ENCODE measurements at places on chromosomes 3 and 15. TPM values are rescaled to one million over a fixed set of nuclear protein-coding genes. Genes with fewer than 3 reads are reported as not detected.

B3GALNT1 gene
- total RNA-seq: 5.4 TPM

GRCh38 chr3:191303596-191303995, 25.6 kb upstream of the CCDC50 start:
- no peak for DNase-seq
- H3K4me3 ChIP-seq: no peak overlapping the region
- H3K27me3 ChIP-seq: no peaks in the 10 kb centered on the region

DNA sequence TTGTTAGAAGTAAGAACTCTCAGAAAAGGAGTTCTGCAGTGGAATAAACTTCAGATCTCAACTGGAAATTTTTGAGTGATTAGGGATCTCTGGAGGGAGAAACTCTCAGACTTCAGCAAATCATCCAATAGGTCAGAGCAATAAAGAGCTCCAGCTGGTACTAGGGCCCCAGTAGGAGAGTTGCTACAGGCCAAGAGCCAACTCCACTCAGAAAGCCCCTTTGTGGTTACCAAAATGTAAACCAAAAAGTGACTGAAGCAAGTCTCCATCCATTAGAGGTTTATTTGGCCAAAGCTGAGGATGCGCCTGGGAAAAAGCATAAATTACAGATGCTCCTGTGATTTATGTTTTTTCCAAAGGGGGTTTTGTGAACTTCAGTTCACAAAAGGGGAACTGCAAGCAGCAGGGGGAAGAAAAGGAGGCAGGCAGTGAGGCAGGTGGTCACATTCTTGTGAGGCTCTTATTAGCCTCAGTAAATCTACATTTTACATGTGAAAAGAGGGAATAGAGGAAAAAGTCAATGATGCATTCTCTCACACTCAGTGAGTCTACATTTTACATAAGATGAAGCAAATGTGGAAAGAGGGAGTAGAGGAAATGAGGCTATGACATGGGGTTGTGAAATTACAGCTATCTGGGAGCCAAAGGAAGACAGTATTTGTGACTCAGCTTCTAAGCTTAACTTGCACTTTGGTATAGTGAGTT, 92.4 kb upstream of the DAZL start:
- no peaks in the 10 kb centered on the region for H3K27me3 ChIP-seq
- no peak overlapping the region for H3K4me3 ChIP-seq
- no peak for DNase-seq
- H3K27ac ChIP-seq: no peak overlapping the region
- no peaks in the 10 kb centered on the region for H3K4me1 ChIP-seq

DNA sequence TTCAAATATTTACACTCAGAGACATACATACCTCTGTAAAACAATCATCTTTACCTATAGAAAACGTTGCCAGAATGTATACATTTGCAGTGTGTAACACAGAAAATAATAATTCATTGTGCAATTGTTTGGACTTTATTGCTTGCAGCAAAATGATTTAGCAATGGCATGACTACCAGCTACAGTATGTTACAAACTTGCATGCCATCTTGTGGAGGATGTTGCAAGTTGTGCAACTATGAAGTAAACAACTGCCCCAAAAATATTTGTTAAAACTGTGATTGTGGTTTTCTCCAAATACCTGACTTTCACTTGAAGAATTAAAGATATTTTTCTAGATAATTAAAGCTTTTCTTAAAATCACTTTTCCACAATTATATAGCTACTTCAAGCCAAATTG, 27.1 kb upstream of the C3orf49 start:
- H3K4me3 ChIP-seq: no peak overlapping the region
- H3K27me3 ChIP-seq: no peaks in the 10 kb centered on the region
- H3K36me3 ChIP-seq: no peaks in the 10 kb centered on the region
- no peak for DNase-seq

DNA sequence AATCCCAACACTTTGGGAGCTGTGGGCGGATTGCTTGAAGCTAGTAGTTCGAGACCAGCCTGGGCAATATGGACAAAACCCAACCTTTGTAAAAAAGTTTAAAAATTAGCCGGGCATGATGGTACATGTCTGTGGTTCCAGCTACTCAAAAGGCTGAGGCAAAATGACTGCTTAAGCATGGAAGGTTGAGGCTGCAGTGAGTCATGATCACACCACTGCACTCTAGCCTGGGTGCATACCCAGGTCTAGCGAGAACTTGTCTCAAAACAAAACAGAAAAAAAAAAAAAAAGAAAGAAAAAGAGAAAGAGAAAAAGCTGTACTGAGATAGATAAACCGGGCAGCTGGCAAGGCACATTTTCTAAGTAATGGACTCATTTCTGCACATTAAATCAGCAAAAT, 10.6 kb downstream of the ARPP19 start:
- no peaks in the 10 kb centered on the region for H3K36me3 ChIP-seq
- H3K27ac ChIP-seq: no peak overlapping the region
- H3K27me3 ChIP-seq: no peaks in the 10 kb centered on the region
- no peak overlapping the region for H3K4me3 ChIP-seq
- H3K4me1 ChIP-seq: peaks cover 10% of the 10 kb centered on the region

SACM1L gene
- total RNA-seq: 15.4 TPM

DNA sequence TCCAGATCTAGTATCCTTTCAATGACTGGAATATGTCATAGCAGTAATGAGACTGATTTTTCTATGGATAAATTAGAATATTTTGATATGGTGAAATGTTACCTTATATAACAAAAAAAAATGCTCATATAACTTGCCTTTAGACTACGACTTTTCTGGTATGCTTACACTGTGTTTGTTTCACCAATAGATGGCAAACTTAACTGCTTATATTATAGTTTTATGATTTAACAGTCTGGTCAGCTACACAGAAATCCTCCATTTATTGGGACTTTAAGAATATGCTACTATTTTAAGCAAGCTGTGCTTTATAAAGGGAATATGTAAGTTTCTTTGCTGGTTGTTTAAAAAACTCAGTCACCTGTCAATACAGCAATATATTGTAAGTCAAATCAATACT, 205.6 kb downstream of the VGLL3 start:
- no peak overlapping the region for H3K4me3 ChIP-seq
- H3K36me3 ChIP-seq: no peaks in the 10 kb centered on the region
- no peaks in the 10 kb centered on the region for H3K27me3 ChIP-seq
- DNase-seq: no peak
- no peak overlapping the region for H3K27ac ChIP-seq

DNA sequence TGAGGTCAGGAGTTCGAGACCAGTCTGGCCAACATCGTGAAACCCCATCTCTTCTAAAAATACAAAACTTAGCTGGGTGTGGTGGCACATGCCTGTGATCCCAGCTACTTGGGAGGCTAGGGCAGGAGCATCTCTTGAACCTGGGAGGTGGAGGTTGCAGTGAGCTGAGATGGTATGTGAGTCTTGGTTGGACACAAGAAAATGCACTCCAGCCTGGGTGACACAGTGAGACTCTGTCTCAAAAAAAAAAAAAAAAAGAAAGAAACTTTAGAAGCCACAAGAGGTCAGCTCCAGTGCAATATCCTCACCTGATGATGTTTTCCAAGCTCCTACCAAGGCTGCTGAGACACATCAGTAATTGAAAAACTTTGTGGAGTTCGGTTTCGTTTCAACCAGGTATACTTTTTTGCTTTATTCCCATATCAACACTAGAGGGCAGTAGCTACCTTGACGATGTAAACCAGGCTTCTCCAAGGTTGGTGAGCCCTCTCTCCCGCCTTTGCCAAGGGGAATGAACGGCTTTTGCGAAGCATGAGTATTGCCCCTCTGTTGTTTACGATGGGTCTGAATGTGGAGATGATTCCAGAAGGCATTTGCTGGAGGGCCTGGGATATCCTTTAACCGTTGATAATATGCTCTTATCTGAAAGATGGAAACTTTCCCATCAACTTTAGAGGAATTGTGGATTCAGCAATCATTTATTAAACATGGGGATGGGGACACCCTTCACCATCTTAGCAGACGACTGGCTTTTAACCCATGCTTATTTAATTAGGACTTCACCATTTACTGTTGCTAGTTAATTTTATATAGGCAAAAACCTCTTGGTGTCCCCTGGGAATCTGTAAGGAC, 202.8 kb downstream of the SV2B start:
- H3K27me3 ChIP-seq: peaks cover 3% of the 10 kb centered on the region
- no peak overlapping the region for H3K27ac ChIP-seq
- H3K4me1 ChIP-seq: no peaks in the 10 kb centered on the region
- no peak for DNase-seq
- H3K4me3 ChIP-seq: no peak overlapping the region

DNA sequence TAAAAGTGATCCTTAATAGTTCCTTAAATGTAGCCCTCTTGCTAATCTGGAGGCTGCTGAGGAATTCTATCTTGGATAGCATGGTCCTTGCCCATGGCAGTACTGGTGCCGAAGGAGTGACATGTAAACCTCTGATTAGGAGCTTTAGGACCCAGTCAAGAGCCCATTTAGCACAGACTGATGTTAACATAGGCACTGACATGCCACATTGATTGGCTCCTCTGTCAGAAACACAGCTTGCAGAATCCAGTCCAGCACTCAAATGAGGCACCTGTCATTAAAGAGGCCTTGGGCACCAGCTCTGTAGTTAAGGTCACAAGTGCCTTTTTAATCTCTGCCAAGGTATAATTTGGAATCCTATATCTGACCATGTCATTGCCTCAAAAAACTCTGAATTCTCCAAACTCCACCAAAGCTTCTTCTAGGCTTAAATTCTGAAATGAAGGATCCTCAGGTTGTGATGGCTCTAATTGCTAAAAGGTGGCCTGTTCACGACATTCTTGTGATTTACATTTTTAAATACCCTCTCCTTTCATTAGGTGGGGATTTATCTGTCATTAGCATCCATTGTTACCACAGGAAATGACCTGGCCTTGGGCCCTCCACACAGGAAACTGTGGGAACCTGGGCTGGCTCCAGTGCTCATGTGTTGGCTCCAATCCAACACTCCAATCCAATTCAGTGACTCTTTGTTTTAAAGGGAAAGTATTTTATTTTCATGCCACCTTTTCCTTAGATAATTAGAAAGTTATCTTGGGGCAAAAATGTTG, 57.3 kb upstream of the RNF7 start:
- H3K27ac ChIP-seq: peak overlapping the region; percentile 23
- H3K4me1 ChIP-seq: no peaks in the 10 kb centered on the region
- peak; percentile 47 for DNase-seq
- H3K27me3 ChIP-seq: no peaks in the 10 kb centered on the region

- no peaks in the 10 kb centered on the region for H3K27me3 ChIP-seq
- DNase-seq: no peak
- no peaks in the 10 kb centered on the region for H3K4me1 ChIP-seq
These were observed 13.8 kb downstream of the BDH1 start for GRCh38 chr3:197541756-197542539.

- no peak for DNase-seq
- no peaks in the 10 kb centered on the region for H3K4me1 ChIP-seq
These were observed 113.0 kb upstream of the MME start for GRCh38 chr3:154967090-154967489.

XCR1 gene
- 0.09 TPM for total RNA-seq
